ENCODE measurements at places on chromosomes 1 and 21.

- DNase-seq: peak; percentile 76
Measured at GRCh38 chr1:24540906-24541710, 14.8 kb upstream of the NCMAP start.

- no peak for DNase-seq
Measured at GRCh38 chr1:240055936-240056335, 35.7 kb upstream of the FMN2 start.

DNA sequence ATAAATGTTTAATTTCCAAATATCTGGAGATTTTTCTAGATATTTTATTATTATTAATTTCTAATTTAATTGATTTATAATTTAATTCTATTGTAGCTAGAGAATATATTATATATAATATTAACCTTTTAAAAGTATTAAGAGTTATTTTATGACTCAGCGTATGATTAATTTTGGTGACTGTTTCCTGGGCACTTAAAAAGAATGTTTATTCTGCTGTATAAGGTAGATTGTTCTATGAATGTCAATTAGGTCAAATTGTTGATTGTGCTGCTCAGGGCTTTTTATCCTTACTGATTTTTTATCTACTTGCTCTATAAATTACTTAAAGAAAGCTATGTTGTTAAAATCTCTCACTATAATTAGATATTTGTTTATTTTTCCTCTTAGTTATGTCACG lies 20.1 kb upstream of the GJA8 start:
- DNase-seq: no peak

DNA sequence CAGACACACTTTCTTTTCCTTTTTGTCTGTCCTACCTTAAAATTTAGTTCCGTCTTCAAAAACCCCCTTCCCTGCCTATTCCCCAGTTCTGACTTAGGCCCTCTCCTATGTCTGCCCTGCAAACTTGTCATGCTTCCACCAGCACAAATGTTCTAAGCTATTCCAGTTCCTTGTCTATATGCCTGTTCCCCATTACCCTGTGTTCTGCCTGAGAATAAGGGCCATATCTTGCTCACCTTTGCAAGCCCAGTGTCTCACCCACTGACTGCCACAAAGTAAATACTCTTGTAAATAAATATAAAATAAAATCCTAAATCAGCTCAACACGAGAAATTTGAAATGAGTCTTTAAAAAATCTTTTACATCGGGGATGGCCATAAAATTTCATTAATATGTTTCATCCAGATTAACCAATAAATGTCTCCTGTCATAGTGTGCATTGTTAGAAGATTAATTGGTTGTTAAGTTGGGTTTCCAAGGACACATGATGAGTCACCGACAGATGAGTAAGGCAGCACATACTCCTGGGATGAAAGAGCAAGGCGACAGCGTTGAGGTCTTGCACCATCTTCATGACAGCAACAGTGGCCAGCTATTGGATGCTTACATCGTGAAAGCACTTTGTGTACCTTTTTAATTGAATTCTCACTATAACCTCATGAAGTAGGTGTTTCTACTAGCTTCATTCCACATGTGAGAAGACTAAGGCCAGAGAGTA lies 92.6 kb upstream of the NGF start:
- DNase-seq: peak; percentile 67

DNA sequence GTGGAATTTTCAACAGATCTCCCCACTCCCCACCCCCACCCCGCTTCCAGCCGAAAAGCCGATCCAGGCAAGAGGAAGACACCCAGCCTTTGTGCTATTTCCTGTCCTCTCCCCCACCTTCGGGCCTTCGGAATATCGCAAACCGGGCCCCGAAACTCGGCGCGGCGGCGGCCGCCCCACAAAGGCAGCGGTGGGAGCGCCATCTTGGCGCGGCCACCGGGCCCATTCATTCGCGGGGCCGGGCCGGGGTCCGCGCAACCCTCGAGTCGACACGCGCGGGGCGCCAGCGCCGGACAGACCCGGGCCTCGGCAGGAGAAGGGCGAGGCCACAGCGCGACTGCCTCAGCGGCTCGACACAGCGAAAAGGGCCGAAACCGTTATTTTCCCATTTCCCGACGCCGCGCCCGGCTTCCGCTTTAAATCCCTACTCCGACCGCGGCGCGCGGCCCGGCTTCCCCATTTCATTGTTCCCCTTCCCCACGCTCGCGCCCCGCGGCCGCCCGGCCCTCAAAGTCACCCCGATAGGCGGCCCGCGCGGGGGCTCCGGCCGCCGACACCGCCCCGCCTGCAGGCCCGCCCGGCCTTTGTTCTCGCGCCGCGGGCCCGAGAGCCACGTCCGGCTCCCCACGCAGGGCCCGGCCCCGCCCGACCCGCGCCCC lies 911 bp downstream of the GNB1 start:
- DNase-seq: no peak

- DNase-seq: no peak
Measured at GRCh38 chr1:244065063-244065793, 14.1 kb downstream of the ZBTB18 start.

- no peak for DNase-seq
Measured at GRCh38 chr1:13516606-13517005, 2.8 kb upstream of the LRRC38 start.

DNA sequence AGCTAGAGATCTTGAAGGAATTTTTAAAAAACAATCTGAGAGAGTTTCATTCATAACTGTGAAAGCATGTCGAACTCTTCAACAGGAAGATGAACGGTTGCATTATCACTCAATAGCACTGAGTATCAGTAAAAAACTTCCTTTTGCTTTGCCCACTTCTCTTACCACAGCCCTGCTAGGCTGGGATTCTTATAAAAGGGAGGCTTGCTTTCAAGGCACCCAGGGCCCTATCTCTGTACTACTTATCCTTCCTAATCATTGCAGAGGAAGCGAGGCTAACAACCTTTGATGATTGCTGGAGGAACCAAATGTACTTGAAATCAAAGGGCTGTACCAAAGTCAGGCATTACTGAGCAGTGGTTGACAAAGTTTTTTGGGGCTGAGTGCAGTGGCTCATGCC lies 71.2 kb downstream of the SNRPE start:
- DNase-seq: no peak

DNA sequence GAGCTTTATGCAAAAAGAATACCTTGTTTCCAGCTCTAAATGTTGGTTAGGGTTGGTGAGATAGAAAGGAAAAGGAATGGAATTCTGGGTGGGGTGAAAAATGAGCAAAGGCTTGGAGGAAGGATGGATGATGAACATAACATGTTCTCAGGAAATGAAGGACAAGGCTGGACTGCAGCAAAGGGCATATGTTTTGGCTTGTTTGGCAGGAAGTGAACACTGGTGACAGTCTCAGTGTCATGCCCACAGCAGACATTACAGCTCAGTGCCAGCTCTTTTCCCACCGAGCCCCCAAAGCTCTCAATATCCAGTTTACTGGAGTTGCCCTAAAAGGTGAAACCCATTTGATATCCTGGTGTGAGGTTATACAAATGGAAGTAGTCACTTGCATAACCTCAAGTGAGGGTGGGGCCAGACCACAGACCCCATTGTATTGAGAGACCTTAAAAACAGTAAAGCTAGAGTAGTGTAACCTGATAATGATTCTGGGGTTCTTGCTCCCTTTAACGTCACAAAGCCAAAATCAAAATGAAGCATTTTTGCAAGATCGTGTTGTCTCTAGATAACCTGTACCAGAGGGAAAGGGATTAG lies 270.6 kb downstream of the NFIA start:
- DNase-seq: no peak

GRCh38 chr1:21269461-21270085 lies 20.7 kb downstream of the ECE1 start:
- no peak for DNase-seq

DNA sequence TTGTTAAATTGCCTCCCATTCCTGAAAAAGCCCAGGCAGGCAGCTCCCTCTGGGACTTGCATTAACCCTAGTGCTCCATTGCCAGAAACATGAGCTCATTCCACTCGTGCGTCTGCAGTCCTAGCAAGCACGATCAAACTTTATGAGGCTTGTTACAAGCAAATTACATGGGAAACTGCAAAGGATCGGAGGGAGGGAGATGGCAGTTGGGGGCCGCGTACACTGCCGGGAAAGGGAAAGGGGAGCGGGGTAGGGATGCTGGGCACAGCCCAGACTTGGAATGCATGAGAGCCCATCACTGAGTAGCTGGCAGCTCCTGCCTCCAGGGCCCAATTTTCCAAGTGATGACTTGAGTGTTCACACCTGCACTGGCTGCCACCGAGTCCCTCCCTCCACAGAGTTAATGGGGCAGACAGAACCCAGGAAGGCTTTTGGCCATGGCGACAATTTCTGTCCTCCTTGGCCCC lies 169.9 kb downstream of the BRINP2 start:
- no peak for DNase-seq

DNA sequence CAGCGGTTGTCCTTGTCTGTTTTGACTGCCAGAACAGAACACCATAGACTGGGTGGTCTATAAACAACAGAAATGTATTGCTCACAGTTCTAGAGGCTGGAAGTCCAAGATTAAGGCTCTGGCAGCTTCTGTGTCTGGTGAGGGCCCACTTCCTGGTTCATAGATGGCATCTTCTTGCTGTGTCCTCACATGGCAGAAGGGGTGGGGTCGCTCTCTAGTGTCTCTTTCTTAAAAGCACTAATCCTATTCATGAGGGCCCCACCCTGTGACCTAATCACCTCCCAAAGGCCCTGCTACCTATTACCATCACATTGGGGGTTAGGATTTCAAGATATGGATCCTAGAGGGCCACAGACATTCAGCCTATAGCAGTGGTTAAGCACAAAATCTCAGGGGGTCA lies 304.4 kb downstream of the NFIA start:
- DNase-seq: no peak

- no peak for DNase-seq
Measured at GRCh38 chr1:176694713-176695112, 231.7 kb downstream of the PAPPA2 start.

- DNase-seq: no peak
Measured at GRCh38 chr1:9721606-9722377, 70.3 kb downstream of the PIK3CD start.

GRCh38 chr1:152029144-152029928 lies 7.5 kb downstream of the S100A11 start:
- DNase-seq: peak; percentile 42

DNA sequence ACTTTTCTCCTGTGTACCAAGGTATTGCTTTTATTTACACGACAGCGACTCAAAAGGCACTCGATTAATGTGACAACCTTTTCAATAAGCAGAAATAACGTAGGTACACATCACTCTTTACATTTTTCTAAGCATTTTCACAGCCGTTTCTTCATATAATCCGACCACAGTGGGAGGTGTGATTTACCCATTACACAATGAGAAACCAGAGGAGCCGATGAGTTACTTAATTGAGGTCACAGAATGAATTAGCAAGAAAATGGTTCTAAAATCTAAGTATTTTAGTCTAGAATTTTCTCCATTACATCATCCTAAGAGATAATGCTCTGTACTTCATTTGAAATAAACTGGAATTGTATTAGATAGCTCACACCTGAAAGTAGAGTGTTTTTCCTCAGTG lies 71.5 kb downstream of the UMODL1 start:
- DNase-seq: no peak

- DNase-seq: no peak
Measured at GRCh38 chr1:172748201-172748600, 89.3 kb downstream of the FASLG start.

Data from LoVo (cell line).